ENCODE measurements at places on chromosomes 2 and 18. TPM values are rescaled to one million over a fixed set of nuclear protein-coding genes. Genes with fewer than 3 reads are reported as not detected.

The ELOA2 gene
- polyA plus RNA-seq = not detected

- no peak for DNase-seq
Observed at GRCh38 chr18:75179819-75180600, 28.9 kb downstream of the PTGR3 start.

GRCh38 chr18:58110398-58110797 lies 66.4 kb downstream of the NEDD4L start:
- no peak for DNase-seq

DNA sequence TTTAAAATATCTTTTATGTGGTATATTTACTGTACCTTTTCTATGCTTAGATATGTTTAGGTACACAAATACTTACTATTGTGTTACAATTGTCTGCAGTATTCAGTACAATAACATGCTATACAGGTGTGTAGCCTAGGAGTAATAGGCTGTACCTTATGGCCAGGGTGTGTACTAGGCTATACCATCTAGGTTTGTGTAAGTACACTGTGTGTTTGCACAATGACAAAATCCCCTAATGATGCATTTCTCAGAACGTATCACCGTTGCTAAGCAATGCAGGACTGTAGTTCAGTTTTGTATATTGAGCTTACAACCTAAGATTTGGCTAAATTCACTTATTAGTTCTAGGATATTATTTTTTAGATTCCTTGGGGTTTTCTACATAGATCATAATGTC lies 332.3 kb upstream of the HS6ST1 start:
- no peak for DNase-seq

DNA sequence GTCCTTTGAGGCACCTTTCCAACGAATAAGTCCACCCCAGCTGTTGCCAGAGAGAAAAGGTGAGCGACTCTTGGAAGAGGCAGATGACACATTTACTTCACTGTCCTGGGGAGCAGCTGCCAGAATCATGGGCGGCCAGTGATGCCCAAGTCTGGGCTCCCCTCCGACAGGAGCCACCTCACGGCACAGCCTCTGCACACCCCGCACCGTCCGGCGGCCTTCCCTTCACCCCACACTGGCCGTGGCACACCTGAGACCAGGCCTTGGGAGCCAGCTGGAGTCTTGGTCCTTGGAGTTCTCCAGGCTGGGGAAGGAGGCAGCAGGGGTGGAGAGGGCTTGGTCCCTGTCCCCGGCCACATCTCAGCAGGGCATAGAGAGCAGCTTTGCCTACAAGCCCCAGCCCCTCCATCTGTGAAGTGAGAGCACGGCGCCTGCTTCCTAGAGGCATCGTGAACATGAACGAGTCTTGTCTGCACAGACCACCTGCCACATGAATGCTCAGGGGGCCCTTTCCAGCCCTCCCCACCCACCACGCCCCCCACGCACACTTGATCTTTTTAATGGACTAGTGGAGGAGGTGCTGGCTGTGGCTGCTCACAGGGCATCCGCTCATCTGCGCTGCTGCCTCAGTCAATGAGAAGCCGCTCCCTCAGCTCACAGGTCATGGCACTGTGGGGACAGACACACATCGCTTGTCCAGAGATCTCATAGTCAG lies 400.2 kb upstream of the MYT1L start:
- no peak for DNase-seq

- DNase-seq = no peak
Observed at GRCh38 chr2:23664066-23664788, 262.7 kb downstream of the ATAD2B start.

Measured in hindlimb muscle (tissue), 1 donor.